GM23248 (cell line): ENCODE measurements at places on chromosomes 6 and 20.

DNA sequence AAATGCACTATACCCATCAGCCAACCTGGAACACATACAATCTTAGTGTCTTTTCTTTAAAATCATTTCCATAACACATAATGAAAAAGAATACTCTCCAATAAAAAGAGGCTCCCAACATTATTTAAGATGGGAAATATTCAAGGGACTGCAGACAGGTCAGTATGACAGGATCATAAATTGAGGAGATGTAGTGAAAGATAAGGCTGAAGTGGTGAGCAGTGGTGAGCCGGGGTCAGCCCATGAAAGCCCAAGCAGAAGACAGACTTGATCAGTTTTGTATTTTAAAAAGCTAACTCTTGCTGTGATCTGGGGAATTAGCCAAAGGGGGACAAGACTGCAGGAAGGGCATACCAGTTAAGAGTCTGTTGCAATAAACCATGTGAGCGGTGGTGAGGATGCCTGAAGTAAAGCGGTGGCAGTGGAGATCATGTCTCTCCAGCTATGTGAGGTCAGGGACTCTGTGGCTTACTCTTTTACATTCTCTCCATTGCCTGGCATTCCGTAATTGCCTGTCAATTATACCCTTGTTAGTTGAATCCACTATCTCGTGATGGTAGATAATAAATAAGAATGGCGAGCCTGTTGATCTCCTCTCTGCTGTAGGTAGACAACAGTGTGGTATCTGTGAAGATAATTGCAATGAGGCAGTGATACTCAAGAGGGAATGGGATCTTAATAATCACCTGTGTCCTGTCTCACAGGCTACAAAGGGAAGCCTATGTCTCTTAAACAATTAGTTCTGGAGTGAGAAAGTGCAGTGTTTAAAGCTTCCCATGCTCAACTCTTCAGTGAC is 97.4 kb downstream of the FILIP1 start:
- H3K4me3 ChIP-seq: no peak overlapping the region
- H3K36me3 ChIP-seq: no peaks in the 10 kb centered on the region
- DNase-seq: no peak
- H3K4me1 ChIP-seq: no peaks in the 10 kb centered on the region; the same call in 1 of the 2 replicates

DNA sequence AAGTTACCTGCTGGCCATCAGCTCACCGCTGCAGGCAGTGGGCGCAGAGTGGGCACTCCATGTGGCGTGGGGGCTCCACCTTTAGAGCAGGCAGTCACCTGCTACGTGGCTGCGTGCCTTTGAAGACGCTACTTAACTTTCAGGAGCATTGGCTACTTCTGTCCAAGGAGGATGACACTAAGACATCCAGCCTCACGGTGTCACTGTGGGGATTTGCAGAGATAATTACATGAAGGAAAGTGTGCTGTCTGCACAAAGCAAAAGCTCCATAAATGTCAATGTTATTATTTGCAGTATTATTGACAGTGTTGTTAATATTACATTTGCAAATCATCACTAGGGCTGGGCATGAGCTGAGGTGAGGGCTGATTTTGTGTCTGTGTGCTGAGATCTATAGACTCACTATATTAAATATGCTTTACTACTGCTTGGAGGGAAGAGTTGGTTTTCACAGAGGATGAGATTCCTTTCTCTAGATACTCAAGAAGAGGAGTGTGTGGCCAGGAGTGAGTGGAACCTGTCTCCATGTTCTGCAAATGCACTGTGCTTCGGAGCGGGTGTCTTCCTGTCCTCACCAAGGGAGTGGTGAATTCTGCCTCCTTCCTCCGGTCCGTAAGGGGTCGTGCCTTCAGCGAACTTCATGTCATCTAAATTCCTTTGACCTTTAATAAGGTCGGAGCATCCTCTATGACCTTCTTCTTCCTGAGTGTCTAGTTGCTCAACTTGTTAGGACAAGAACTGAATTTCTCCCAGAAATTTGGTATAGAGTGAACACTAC is 165.8 kb upstream of the SYNDIG1 start:
- peak; percentile 29 for DNase-seq
- H3K4me3 ChIP-seq: no peak overlapping the region
- peaks cover 3% of the 10 kb centered on the region for H3K27me3 ChIP-seq
- H3K4me1 ChIP-seq: no peaks in the 10 kb centered on the region
- no peak overlapping the region for H3K27ac ChIP-seq

DNA sequence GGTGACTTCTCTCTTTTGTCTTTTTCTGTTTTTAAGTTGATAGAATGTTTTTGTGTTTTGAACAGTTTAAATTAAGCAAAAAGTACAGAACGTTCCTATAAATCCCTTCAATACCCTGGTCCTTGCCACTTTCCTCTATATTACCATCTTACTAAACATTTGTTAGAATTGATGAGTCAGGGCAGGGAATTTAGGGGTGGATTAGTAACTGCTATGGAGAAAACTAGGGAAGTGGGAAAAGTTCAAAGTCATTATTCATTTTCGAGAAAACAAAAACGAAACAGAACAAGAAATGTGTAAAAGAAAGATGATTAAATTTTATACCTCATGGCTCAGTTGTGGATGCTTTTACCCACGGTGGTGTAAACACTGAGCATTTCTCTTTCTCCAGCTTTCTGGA is 240.4 kb upstream of the SULF2 start:
- peak overlapping the region; percentile 51 for H3K4me3 ChIP-seq
- H3K27ac ChIP-seq: peak overlapping the region; percentile 78
- DNase-seq: peak; percentile 76
- H3K36me3 ChIP-seq: no peaks in the 10 kb centered on the region
- no peaks in the 10 kb centered on the region; the same call in 1 of the 2 replicates for H3K27me3 ChIP-seq

DNA sequence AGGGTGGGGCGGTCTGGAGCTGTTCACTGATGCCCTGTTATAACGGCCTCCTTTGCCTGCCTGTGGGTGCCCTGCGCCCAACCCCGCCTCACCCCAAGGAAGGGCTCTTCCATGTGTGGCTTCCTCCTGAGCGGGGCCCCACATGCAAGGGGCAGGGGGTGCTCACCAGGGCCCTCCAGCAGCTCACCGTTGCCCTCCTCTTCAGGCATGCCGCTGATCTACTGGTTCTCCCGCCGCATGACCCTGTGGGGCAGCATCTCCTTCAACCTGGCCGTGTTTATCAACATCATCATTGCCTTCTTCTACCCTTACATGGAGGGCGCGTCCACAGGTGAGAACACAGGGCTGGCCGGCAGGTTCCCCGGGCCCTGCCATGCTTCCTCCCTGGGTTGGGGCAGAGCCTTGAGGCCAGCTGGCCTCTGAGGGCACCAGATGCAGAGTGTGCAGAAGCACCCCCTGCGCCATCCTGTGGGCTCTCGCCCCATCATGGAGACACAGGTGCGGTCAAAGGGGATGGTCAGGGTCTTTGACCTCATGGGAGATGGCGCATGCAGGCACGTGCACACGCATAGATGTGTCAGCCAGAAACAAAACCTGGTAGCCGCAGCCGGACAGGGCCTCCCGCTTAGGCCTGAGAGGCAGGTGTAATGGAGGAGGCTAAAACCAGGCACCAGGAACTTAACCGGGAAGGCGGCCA is 22.9 kb downstream of the UQCC2 start:
- no peak for DNase-seq
- no peak overlapping the region for H3K4me3 ChIP-seq
- H3K36me3 ChIP-seq: no peaks in the 10 kb centered on the region; the same call in 1 of the 2 replicates
- H3K27ac ChIP-seq: no peak overlapping the region

GRCh38 chr20:62303062-62303339 is 204 bp downstream of the ADRM1 start:
- no peaks in the 10 kb centered on the region for H3K27me3 ChIP-seq
- DNase-seq: no peak
- peak overlapping the region; percentile 83 for H3K4me3 ChIP-seq

DNA sequence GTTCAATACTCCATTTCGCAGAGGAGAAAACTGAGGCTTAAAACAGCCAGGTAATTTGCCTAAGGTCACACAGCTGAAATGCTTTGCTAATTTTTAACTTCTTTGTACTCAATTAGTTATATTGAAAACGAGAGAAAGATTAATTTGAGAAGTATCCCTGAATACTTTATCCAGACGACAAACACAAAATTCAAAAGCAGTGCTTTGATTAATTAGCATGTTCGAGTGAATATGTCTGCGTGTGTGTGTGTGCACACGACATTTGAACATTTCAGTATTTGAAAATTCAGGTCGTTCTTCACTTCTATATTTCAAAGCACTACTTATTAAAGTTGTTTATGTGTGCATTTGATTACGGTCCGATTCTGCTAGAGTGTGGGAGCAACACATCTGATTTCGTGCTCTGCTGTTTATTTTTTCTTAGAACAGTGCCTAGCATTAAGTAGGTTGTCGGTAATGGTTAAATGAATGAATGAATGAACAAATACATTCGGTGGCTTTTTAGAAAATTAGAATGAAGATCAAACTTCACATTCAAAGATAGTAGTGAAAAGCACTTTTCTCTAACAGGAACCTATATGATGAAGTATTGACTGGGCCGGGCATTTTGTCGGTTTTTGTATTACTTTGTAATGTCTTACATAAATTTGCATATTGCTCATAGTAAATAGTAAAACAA is 36.9 kb upstream of the SYNCRIP start:
- peaks cover 34% of the 10 kb centered on the region for H3K36me3 ChIP-seq
- H3K4me3 ChIP-seq: peak overlapping the region; percentile 76
- DNase-seq: peak; percentile 47
- H3K27ac ChIP-seq: peak overlapping the region; percentile 94
- H3K4me1 ChIP-seq: peaks cover 26% of the 10 kb centered on the region
- no peaks in the 10 kb centered on the region for H3K27me3 ChIP-seq

- no peaks in the 10 kb centered on the region for H3K36me3 ChIP-seq
- DNase-seq: peak; percentile 69
- peaks cover 6% of the 10 kb centered on the region for H3K4me1 ChIP-seq
- peaks cover 11% of the 10 kb centered on the region; the same call in 1 of the 2 replicates for H3K27me3 ChIP-seq
- no peak overlapping the region for H3K4me3 ChIP-seq
Measured at GRCh38 chr6:99746261-99746895, 139.7 kb downstream of the PRDM13 start.

DNA sequence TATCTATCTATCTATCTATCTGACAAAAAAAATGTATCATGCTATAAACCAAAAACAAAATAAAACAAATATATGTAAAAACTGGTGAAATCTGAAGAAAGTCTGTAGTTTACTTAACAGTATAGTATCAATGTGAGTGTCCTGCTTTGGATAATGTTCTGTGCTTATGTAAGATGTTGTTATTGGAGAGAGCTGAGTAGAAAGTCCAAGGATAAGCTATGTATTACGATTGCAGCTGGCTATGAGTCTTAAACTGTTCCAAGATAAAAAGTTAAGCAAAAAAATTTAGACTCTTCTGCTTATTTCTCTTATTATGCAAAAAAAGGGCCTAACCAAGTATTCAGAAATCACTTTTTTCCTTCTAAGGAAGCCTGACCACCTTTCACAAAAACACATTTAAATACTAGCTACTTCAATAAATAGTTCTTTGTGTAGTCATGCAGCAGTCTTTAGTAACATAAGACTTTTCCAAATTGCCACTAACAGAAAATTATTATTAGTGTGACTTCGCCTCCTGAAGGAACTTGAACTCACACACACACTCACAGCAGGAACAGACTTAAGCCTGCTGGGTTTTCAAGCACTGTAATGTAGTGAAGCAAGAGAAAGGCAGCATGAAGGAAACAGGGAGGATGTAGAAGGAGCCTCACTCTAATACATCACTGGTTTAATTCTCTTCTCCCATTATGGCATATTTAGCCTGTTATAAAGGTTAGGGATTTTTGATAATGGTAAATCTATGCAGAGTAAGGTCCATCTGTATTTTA is 265.8 kb upstream of the GJE1 start:
- H3K27ac ChIP-seq: no peak overlapping the region
- H3K36me3 ChIP-seq: no peaks in the 10 kb centered on the region
- no peak overlapping the region for H3K4me3 ChIP-seq
- no peaks in the 10 kb centered on the region for H3K27me3 ChIP-seq
- no peaks in the 10 kb centered on the region for H3K4me1 ChIP-seq

DNA sequence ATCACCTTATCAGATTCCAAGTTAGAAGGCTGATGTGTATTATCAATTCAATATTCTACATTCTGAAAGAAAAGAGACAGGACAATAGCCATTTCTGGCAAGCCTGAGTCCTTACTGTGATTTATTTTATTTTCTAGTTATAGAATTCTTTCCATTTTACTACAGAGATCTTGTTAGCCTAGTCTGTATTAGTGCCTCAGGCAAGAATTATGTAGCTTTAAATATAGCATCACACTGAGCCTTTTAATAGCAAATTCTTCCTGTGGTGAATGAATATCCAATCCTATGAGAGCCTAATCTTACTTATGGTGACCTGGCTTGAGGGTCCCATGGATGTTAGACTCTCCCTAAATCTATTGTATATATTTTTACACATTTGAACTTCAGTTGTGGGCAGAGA is 732.8 kb upstream of the CITED2 start:
- H3K27me3 ChIP-seq: no peaks in the 10 kb centered on the region
- H3K4me1 ChIP-seq: no peaks in the 10 kb centered on the region
- DNase-seq: no peak
- H3K4me3 ChIP-seq: no peak overlapping the region
- no peak overlapping the region for H3K27ac ChIP-seq
- H3K36me3 ChIP-seq: no peaks in the 10 kb centered on the region

DNA sequence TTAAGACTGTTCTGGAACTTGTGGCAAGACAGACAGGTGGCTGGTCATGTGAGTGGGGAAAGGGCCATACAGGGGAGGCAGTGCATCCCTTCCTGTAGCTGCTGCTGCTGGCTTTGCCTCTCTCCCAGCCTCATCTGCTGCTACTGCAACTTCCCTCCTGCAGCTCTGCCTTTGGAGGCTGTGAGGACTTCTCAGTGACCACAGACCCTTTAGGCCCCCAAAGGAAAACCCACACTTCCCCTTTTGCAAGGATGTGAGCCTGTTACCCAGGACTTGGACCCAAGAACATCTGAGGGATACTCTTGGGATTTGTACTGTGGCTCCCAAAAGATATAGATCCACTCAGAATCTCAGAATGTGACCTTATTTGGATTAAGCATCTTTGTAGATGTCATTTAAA is 91.0 kb downstream of the TMEM170B start:
- DNase-seq: no peak
- no peak overlapping the region for H3K4me3 ChIP-seq
- H3K27me3 ChIP-seq: no peaks in the 10 kb centered on the region
- H3K27ac ChIP-seq: no peak overlapping the region
- 0 out of 2 replicates have a peak, but pooled peaks cover 6% of the 10 kb centered on the region for H3K4me1 ChIP-seq
- H3K36me3 ChIP-seq: no peaks in the 10 kb centered on the region

DNA sequence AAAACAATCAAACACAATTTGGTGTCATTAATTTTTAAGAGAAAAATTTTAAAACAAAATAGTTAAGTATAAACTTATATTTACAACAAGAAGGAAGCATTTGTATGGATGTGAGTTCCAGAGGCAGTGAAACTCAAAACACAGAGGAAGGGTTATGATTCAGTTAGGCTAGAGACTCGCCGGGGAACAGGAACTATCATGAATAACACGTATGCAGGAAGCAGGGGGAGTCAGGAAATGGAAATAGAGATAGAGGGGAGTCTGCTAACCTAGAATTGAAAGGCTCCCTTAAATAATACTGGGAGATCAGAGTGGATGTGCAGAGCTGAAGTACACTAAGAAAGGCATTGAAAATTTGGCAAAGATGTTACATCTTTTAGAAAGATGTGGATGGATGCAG is 14.2 kb upstream of the HLA-DRB1 start:
- H3K4me3 ChIP-seq: no peak overlapping the region
- no peak for DNase-seq
- no peaks in the 10 kb centered on the region for H3K4me1 ChIP-seq
- H3K36me3 ChIP-seq: no peaks in the 10 kb centered on the region
- no peaks in the 10 kb centered on the region for H3K27me3 ChIP-seq
